ENCODE measurements at places on chromosomes 6 and 20. TPM values are rescaled to one million over a fixed set of nuclear protein-coding genes. Genes with fewer than 3 reads are reported as not detected.

- no peak for DNase-seq
Measured at GRCh38 chr20:50092436-50092835, 20.5 kb downstream of the UBE2V1 start.

DNA sequence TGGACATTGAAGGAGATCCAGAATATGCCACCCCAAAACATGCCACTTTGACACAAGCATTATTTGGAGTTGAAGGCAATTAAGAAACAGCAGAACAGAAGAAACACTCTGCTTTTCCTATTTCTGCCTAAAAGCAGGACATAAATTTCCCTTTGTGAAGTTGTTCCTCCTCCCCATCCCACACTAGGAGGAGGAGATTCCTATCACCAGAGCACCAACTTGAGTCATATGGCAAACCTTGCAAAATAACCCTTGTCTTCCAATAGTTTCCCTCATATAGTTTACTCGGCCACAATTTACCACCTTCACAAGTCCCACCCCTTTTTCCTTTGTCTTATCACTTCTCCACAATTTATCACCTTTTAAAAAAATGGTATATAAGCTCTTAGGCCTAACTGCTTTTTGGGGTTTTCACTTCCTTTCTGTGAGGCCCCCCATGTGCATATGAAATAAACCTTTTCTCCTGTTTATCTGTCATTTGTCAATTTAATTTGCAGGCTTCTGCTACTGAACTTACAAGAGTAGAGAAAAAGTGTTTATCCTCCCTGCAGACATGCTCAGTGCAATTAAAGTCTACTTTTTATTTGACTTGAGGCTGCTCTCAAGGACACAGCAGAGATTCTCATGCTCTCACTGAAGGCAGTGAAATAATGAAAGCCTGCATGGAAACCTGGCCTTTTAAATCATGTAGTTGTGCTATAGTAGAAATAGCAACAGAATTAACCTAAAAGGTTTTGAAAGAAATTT is 2.8 kb upstream of the RAB23 start:
- DNase-seq, result no peak

DNA sequence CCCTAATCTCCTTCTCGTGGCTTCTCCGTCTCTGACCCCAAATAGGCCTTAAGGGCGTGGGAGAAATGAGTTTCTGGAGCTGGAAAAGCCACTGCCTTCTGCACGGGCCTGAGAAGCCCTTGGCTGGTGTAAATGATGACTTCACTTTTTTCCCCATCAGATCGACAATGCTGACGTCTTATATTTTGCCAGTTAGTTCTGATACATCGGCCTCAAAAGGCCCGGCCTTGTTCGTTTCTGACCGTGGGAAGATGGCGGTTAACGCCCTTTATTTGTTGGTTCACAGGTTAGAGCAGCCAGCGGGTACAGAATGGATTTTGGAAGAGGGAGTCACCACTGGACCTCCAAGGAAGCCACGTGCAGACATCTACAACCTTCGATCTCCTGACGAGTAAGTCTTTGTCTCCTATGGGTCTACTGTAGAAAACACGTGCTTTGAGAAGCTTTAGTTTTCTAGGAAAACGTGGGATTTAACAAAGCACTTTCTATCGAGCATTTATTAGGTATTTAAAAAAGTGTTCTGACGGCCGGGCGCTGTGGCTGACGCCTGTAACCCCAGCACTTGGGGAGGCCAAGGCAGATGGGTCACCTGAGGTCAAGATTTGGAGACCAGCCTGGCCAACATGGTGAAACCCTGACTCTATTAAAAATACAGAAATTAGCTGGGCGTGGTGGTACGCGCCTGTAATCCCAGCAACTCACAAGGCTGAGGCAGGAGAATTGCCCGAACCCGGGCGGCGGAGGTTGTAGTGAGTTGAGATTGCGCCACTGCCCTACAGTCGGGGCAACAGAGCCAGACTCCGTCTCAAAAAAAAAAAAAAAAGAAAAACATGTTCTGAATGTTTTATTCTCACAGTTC is 1.2 kb upstream of the ZNFX1 start:
- DNase-seq, result no peak

Gene PTPRA
- 81.7 TPM for total RNA-seq
